Progenitor cell of endocrine pancreas (in vitro differentiated cells): ENCODE measurements at places on chromosomes 11 and 22. TPM values are rescaled to one million over a fixed set of nuclear protein-coding genes. Genes with fewer than 3 reads are reported as not detected.

DNA sequence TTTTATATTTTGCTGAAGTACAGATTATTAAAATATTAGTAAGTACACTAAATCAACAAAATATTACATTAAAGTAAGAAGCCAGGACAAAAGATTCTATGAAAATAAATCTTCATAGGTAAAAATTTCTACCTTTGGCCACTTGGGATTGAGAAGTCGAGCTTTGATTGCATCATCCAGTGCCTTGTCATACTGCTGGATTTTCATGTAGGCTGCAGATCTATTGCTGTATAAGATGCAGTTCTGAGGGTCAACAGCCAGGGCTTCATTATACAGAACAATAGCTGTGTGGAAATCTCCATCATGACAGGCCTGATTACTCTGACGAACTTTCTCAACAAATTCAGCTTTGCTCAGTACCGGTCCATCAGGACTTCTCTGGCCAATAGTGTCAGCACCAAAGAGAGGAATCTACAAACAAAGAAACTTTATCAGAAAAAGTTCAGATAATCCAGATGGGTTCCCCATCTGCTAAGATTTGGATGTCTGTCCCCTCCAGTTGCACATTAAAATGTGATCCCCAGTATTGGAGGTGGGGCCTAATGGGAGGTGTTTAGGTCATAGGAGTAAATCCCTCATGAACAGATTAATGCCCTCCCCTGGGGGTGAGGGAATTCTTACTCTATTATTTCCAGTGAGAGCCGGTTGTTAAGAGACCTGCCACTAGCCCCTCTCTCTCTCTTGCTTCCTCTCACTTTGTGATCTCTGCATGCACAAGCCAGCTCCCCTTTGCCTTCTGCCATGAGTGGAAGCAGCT lies 50.0 kb downstream of the TTC28 start:
- H3K27me3 ChIP-seq = no peaks in the 10 kb centered on the region
- peaks cover under 1% of the 10 kb centered on the region for H3K36me3 ChIP-seq
- no peak for DNase-seq
- peak overlapping the region; percentile 9 for H3K27ac ChIP-seq
- no peak overlapping the region for H3K4me3 ChIP-seq

GRCh38 chr11:67415501-67416304 lies at the start of gene CARNS1:
Gene CARNS1, plus strand, starts transcription at chr11:67415678. Its CDS starts 522 bp downstream, at chr11:67416200.
- peaks cover 35% of the 10 kb centered on the region for H3K27me3 ChIP-seq
- H3K36me3 ChIP-seq = no peaks in the 10 kb centered on the region
- no peak for DNase-seq
- H3K27ac ChIP-seq = no peak within 1 kb of the TSS
- H3K4me3 ChIP-seq = peak within 1 kb of the TSS; percentile 57
- H3K4me1 ChIP-seq = peaks cover 4% of the 10 kb centered on the region

GRCh38 chr22:18024276-18024939 lies at the start of gene MICAL3:
Gene MICAL3, minus strand, starts transcription at chr22:18024561. Its CDS starts 117,749 bp downstream, at chr22:17906812.
- peaks cover 12% of the 10 kb centered on the region for H3K4me1 ChIP-seq
- H3K36me3 ChIP-seq = no peaks in the 10 kb centered on the region
- peak; percentile 53 for DNase-seq
- peak within 1 kb of the TSS; percentile 54 for H3K27ac ChIP-seq

DNA sequence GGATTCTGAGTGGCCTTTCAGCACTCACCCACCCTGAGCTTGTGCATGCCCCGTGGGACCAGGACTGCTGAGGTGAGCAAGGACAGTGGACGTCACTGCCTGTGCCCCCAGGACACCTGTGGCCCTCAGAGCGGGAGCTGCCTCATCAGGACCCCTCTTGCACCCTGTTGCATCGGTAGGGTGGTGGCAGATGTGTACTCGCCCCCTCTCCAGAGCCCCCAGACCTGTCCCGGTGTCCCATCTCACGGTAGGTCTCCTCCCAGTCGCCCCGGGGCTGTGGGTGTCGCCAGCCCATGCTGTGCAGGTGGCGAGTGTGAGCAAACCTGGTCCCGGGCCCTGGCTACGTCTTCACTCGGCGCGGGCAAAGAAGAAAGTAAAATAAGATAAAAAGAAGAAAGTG lies 374.2 kb downstream of the TBC1D22A start:
- peaks cover 55% of the 10 kb centered on the region for H3K27me3 ChIP-seq
- H3K36me3 ChIP-seq = peaks cover 1% of the 10 kb centered on the region
- DNase-seq = no peak
- H3K4me3 ChIP-seq = peak overlapping the region; percentile 2
- peak overlapping the region; percentile 56 for H3K27ac ChIP-seq
- H3K4me1 ChIP-seq = peaks cover 10% of the 10 kb centered on the region

DNA sequence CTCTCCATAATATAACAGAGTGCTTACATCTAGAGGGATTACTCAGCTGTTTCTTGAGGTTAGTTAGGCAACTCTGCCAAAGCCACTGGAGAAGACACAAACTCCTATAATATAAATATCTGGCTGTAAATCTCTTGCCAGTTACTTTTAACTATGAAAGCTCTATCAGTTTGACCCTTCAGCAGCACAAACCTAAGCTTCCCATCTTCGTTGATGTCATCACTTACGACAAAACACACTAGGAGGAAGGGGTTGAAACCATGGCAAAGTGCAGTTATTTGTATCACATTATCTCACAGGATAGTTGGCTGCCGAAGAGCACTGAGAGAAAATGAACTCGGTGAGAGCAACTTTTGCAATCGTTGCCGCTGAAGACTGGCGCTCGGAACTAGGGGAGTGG lies 922.1 kb downstream of the OPCML start:
- H3K27me3 ChIP-seq = peaks cover 14% of the 10 kb centered on the region
- H3K4me3 ChIP-seq = no peak overlapping the region
- H3K27ac ChIP-seq = no peak overlapping the region
- no peaks in the 10 kb centered on the region for H3K36me3 ChIP-seq

DNA sequence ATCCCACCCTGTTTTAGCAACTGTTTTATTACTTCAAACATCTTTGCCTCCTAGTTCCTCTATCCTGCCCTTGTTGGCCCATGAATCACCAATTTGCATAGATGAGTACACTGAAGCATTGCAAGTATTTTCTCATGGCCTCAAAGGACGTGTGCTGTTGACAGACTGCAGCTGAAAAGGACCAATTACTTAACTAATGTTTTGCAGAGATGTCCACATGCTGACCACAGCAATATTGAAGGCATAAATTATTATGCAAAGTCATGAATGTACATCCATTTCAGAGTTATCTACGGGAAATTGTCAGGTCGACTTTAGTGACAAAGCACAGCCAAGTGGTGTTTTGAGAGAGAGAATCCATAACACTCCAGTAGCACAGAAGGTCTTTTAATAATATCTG lies 64.8 kb downstream of the CADM1 start:
- DNase-seq = no peak
- peaks cover 3% of the 10 kb centered on the region for H3K4me1 ChIP-seq
- H3K27me3 ChIP-seq = no peaks in the 10 kb centered on the region
- peaks cover 1% of the 10 kb centered on the region for H3K36me3 ChIP-seq

- peaks cover 33% of the 10 kb centered on the region for H3K4me1 ChIP-seq
- no peaks in the 10 kb centered on the region for H3K36me3 ChIP-seq
- no peak for DNase-seq
- no peak overlapping the region for H3K4me3 ChIP-seq
- H3K27me3 ChIP-seq = no peaks in the 10 kb centered on the region
- H3K27ac ChIP-seq = no peak overlapping the region
Measured at GRCh38 chr11:92050305-92050704, 174.3 kb upstream of the FAT3 start.

GRCh38 chr22:24703101-24703500 lies 71.4 kb downstream of the PIWIL3 start:
- DNase-seq = no peak
- H3K36me3 ChIP-seq = no peaks in the 10 kb centered on the region
- no peak overlapping the region for H3K4me3 ChIP-seq
- no peak overlapping the region for H3K27ac ChIP-seq
- H3K4me1 ChIP-seq = peaks cover 10% of the 10 kb centered on the region

GRCh38 chr11:17805043-17805442 lies 70.5 kb downstream of the KCNC1 start:
- H3K27me3 ChIP-seq = no peaks in the 10 kb centered on the region
- H3K4me3 ChIP-seq = no peak overlapping the region
- no peaks in the 10 kb centered on the region for H3K36me3 ChIP-seq
- H3K27ac ChIP-seq = no peak overlapping the region

DNA sequence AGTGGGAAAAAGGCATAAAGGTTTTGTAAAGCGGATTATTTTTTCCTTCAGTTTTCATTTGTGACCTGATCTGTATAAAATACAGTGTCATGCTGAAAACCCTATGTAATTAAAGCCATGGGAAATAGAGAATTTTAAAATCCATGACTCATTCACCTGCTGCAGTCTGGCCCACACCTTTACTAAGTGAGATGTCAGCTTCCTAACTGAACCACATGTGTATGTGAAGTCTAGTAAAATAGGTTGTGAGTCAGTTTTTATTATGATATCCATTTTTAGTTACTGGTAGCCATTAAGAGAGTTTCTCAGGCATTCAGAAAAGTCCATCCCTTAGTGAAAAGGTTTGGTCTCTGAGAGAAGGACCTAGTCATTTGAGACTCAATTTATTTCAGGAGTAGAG lies 60.9 kb downstream of the TRIM44 start:
- no peak overlapping the region for H3K27ac ChIP-seq
- no peak for DNase-seq
- H3K27me3 ChIP-seq = no peaks in the 10 kb centered on the region
- no peaks in the 10 kb centered on the region for H3K4me1 ChIP-seq
- H3K36me3 ChIP-seq = peaks cover 14% of the 10 kb centered on the region
- no peak overlapping the region for H3K4me3 ChIP-seq

DNA sequence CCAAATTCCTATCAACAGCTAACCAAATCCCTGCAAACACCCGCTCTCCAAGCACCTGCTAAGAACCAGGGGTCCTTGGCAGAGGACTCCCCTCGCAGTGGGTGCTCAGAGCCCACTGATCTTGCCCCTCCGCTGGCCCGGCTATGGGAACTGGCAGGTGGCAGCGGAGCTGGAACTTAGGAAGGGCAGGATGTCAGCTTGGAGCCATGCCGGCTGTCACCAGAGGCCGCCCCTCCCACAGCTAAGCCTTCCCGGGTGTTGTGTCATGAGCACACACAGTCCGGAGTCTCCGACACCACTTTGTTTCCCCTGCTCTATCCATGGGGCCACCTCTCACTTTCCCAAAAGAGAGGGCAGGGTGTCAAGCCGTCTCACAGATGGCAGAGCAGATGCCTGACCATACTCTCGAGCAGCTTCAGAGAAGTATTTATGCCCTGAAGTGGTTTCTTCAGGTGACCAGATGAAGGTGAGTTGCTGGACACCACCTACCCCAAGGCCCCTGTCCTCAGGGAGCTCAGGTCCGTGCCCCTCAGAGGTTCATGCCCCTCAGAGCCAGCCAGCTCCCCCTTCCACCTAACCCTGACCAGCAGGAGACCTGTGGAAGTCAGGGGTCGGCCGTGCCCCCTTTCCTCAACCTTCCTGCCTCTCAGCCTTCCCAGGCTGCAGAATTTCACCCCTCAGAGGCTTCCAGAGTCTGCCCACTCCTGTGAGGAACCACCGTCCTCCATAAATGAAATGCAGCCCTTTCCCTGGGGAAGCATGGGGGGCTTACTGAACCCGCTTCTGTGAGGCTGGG lies 545.7 kb upstream of the B3GAT1 start:
- no peak overlapping the region for H3K27ac ChIP-seq
- DNase-seq = no peak
- no peaks in the 10 kb centered on the region for H3K36me3 ChIP-seq
- H3K4me1 ChIP-seq = peaks cover 2% of the 10 kb centered on the region
- peaks cover 23% of the 10 kb centered on the region for H3K27me3 ChIP-seq

The GGT1 gene
- 16.9 and 17.1 TPM in 2 replicates for total RNA-seq

- no peak overlapping the region for H3K4me3 ChIP-seq
- H3K4me1 ChIP-seq = peaks cover 4% of the 10 kb centered on the region
- DNase-seq = no peak
- H3K27ac ChIP-seq = no peak overlapping the region
Measured at GRCh38 chr11:76640501-76640900, 30.0 kb downstream of the LRRC32 start.

- no peak overlapping the region for H3K4me3 ChIP-seq
- no peak for DNase-seq
- H3K4me1 ChIP-seq = peaks cover 27% of the 10 kb centered on the region
- peaks cover 6% of the 10 kb centered on the region for H3K27me3 ChIP-seq
- no peak overlapping the region for H3K27ac ChIP-seq
Measured at GRCh38 chr11:122140500-122140899, 24.5 kb upstream of the BLID start.

- H3K27me3 ChIP-seq = no peaks in the 10 kb centered on the region
- H3K4me1 ChIP-seq = peaks cover 31% of the 10 kb centered on the region
- H3K36me3 ChIP-seq = no peaks in the 10 kb centered on the region
- no peak overlapping the region for H3K27ac ChIP-seq
Measured at GRCh38 chr22:40592352-40593113, 44.0 kb downstream of the MRTFA start.

The LRRC56 gene
- 5.1 and 5.4 TPM in 2 replicates for total RNA-seq

- H3K27me3 ChIP-seq = no peaks in the 10 kb centered on the region
- H3K27ac ChIP-seq = no peak overlapping the region
- H3K4me1 ChIP-seq = peaks cover 1% of the 10 kb centered on the region
Measured at GRCh38 chr22:50176850-50177536, 6.5 kb downstream of the PANX2 start.

GRCh38 chr11:116173941-116174911 lies 598.6 kb downstream of the BUD13 start:
- H3K36me3 ChIP-seq = no peaks in the 10 kb centered on the region
- H3K27ac ChIP-seq = no peak overlapping the region
- no peak for DNase-seq
- H3K4me1 ChIP-seq = no peaks in the 10 kb centered on the region
- peaks cover 47% of the 10 kb centered on the region for H3K27me3 ChIP-seq

- peaks cover 49% of the 10 kb centered on the region for H3K27me3 ChIP-seq
- no peak for DNase-seq
- no peaks in the 10 kb centered on the region for H3K36me3 ChIP-seq
Measured at GRCh38 chr22:27564806-27565205, 236.8 kb downstream of the MN1 start.

- H3K27me3 ChIP-seq = no peaks in the 10 kb centered on the region
- H3K27ac ChIP-seq = peak overlapping the region; percentile 9
- no peaks in the 10 kb centered on the region for H3K36me3 ChIP-seq
- H3K4me3 ChIP-seq = no peak overlapping the region
Measured at GRCh38 chr11:14529951-14530350, 9.8 kb upstream of the PSMA1 start.

GRCh38 chr11:100315946-100316345 lies 371.1 kb upstream of the ARHGAP42 start:
- DNase-seq = no peak
- no peak overlapping the region for H3K4me3 ChIP-seq
- H3K27ac ChIP-seq = no peak overlapping the region
- H3K4me1 ChIP-seq = no peaks in the 10 kb centered on the region

- no peaks in the 10 kb centered on the region for H3K27me3 ChIP-seq
- no peak overlapping the region for H3K27ac ChIP-seq
- no peak for DNase-seq
- H3K4me1 ChIP-seq = no peaks in the 10 kb centered on the region
- H3K4me3 ChIP-seq = no peak overlapping the region
Measured at GRCh38 chr11:31337806-31338205, 31.7 kb downstream of the DCDC1 start.

DNA sequence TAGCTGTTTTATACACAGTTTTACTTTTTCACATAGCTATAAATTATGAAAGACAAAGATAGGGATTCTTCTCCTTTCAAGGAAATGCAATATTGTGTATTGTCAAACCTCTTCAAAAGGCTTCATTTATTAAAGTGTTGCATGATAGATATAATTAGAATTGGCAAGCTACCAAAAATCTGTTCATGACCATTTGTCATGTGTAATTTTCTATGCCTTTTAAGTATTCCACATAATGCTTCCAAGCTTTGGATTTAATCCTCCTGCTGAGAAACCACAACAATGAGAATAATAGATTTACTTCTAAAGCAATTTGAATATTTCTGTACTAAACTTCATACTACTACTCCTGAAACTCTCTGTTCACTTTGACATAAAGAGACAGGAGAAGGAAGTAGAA lies 403.2 kb upstream of the CCDC179 start:
- no peak overlapping the region for H3K27ac ChIP-seq
- H3K4me3 ChIP-seq = no peak overlapping the region
- H3K27me3 ChIP-seq = no peaks in the 10 kb centered on the region
- no peak for DNase-seq
- no peaks in the 10 kb centered on the region for H3K36me3 ChIP-seq
